ENCODE measurements at places on chromosomes 12 and 14. TPM values are rescaled to one million over a fixed set of nuclear protein-coding genes. Genes with fewer than 3 reads are reported as not detected.

DNA sequence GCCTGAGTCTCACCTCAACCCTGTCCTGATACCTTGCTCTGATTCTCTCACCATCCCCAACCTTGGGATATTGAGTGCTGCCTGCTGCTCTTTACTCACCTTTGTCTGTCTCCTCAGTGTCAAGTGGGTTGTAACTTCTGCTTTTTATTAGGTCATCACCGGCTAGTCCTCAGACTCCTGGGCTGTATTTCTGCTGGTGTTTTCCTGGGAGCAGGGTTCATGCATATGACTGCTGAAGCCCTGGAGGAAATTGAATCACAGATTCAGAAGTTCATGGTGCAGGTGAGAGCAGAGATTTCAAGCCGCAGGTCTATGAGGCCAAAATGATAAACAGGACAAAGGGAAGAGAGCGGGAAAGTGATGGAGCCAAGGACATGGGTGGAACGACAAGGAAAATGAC is 498 bp downstream of the SLC39A2 start:
- H3K4me1 ChIP-seq, result no peaks in the 10 kb centered on the region
- H3K4me3 ChIP-seq, result no peak overlapping the region
- H3K27ac ChIP-seq, result no peak overlapping the region
- H3K27me3 ChIP-seq, result no peaks in the 10 kb centered on the region

Gene PTPRR
- total RNA-seq, result not detected

DNA sequence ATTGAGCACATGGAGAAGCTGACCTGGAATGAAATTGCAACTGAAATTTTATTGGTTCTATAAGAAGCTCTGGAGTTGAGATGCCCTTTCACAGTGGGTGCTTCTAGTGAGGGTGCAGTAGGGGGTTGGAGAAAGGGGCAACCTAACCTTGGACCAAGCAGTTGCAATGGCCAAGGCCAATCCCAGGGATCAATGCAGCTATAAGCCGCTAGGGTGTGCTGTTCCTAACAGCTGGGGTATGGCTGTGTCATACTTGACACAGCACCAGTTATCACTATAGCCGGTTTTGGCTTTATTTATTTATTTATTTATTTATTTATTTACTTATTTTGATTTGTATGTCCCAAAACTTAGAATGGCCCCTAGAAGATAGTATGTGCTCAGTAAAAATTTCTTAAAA is 505.9 kb downstream of the FLRT2 start:
- no peak overlapping the region for H3K4me3 ChIP-seq
- H3K27me3 ChIP-seq, result no peaks in the 10 kb centered on the region
- H3K4me1 ChIP-seq, result no peaks in the 10 kb centered on the region
- H3K27ac ChIP-seq, result no peak overlapping the region
- no peak for DNase-seq

Gene GPR132
- 64.4 TPM for total RNA-seq

- no peak for DNase-seq
- H3K4me3 ChIP-seq, result no peak overlapping the region
- no peak overlapping the region for H3K27ac ChIP-seq
- no peaks in the 10 kb centered on the region for H3K36me3 ChIP-seq
- peaks cover 49% of the 10 kb centered on the region for H3K4me1 ChIP-seq
These were observed 108.5 kb upstream of the MAX start for GRCh38 chr14:65210822-65211182.

DNA sequence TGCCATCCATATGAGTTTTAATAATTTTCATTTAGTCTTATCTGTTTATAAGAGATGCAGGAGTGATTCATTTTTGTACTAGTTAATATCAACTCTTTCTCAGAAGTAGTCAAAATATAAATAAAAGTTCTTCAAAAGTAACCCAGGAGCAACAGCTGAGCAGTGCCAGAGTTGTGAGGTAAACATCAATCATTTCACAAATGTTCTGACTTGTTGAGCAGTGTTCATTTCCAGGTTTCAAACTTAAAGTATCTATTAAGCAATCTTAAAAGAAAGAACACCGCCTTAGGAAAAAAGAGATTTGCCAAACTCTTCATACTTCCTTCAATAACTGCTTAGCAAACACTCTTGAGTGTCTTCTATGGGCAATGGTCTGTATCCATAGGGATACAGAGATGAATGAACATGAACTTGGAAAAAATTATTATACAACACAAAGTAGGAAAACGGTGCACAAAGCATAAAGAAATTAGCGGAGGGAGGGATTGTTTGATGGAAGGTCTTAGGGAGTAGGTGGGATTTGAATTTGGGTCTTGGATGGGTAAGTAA is 41.9 kb upstream of the POC1B start:
- H3K4me3 ChIP-seq, result no peak overlapping the region
- no peaks in the 10 kb centered on the region for H3K36me3 ChIP-seq
- no peaks in the 10 kb centered on the region for H3K4me1 ChIP-seq

DNA sequence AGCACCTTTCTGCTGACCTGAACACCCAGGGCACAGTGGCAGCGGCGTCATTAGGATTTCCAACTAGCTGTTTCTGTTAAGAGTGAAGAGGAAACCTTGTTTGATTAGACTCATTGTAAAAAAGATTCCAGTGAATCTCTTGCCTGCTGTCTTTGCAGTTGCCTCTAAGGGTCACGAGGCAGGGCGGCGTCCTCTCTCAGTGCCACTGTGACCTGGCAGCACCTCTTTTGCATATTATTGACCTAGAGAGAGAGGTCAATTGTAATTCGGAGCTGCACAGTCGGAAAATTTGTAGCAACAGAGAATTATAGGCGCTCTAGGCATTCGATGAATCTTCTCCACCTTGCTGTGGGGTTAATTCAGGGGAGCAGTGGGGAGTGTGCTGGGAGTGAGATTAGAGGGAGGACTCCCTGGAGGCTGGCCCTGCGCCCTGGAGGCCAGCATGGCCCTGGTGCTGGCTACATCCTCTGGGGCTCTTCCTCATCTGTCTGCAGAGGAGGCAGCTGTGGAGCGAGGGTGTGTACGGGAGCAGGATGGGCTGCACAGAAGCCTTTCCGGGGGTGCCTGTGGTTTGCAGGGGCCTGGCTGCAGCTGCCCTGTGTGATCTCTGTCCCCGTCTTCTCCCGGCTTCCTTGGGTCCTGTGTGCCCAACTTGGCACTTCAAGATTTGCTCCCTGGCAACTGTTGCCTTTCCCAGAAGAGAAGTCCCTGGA is 14.3 kb downstream of the PACS2 start:
- DNase-seq, result no peak
- H3K27ac ChIP-seq, result no peak overlapping the region
- no peaks in the 10 kb centered on the region for H3K36me3 ChIP-seq
- H3K4me3 ChIP-seq, result no peak overlapping the region

Gene CRY1
- total RNA-seq, result 77.4 TPM

DNA sequence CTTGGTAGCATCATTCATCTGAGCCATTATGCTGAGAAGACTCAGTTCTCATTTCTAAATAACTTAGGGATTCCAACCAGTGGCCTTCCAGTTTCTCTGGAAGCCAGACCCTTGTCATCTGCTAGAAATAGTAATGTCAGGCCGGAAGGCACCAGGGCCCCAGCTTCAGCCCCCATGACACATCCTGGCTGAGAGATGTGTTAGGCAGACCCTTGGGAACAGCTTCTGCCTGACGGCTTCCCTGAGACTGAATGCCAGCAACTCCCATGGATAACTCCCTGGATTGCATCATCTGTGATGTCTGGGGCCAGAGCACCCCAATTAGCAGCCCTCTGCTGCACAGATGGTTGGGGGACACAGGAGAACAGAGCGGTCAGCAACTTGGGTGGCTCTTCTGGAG is 583.5 kb upstream of the TBX3 start:
- no peaks in the 10 kb centered on the region for H3K36me3 ChIP-seq
- DNase-seq, result no peak
- no peaks in the 10 kb centered on the region for H3K4me1 ChIP-seq
- no peak overlapping the region for H3K4me3 ChIP-seq

GRCh38 chr12:113524495-113524894 is 52.8 kb upstream of the LHX5 start:
- no peak overlapping the region for H3K4me3 ChIP-seq
- H3K4me1 ChIP-seq, result no peaks in the 10 kb centered on the region
- H3K27ac ChIP-seq, result no peak overlapping the region
- H3K27me3 ChIP-seq, result peaks cover 42% of the 10 kb centered on the region

Gene RNU4-1
- 913 TPM for total RNA-seq

DNA sequence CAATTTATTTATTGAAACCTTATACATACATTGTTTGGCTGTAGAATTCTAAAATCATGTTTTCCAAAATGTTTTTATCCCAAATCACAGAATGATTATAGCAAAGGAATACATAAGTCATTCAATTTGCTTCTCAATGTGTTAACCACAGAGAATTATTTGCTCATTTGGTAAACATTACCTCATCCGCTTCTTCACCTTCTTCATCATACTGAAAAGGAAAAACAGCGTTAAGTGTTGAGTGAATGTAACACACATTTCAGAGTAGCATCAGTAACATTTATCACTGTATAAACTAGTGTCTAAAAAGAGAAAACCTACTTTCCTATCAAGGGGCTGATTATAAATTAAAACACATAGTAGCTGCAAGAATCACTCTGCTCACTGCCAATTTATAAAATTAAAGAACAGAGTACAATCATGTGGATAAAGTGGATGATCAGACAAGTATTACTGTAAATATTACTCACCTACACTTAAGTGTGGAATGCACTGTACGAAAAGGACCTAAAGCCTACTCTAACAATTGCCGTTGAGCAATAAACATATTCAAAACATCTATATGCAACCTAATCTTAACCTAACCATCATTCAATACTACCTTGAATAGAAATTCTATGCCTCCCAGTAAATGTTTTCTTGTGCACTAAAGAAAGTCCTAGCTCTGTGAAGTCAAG is 18.1 kb upstream of the PHLDA1 start:
- H3K27me3 ChIP-seq, result no peaks in the 10 kb centered on the region
- no peak overlapping the region for H3K27ac ChIP-seq
- DNase-seq, result no peak
- H3K4me1 ChIP-seq, result no peaks in the 10 kb centered on the region
- H3K36me3 ChIP-seq, result peaks cover 71% of the 10 kb centered on the region

Gene PTCSC3
- total RNA-seq, result not detected

GRCh38 chr12:16148938-16149337 is 128.5 kb downstream of the SLC15A5 start:
- no peak for DNase-seq
- H3K36me3 ChIP-seq, result no peaks in the 10 kb centered on the region
- no peak overlapping the region for H3K4me3 ChIP-seq
- H3K4me1 ChIP-seq, result no peaks in the 10 kb centered on the region
- no peak overlapping the region for H3K27ac ChIP-seq

DNA sequence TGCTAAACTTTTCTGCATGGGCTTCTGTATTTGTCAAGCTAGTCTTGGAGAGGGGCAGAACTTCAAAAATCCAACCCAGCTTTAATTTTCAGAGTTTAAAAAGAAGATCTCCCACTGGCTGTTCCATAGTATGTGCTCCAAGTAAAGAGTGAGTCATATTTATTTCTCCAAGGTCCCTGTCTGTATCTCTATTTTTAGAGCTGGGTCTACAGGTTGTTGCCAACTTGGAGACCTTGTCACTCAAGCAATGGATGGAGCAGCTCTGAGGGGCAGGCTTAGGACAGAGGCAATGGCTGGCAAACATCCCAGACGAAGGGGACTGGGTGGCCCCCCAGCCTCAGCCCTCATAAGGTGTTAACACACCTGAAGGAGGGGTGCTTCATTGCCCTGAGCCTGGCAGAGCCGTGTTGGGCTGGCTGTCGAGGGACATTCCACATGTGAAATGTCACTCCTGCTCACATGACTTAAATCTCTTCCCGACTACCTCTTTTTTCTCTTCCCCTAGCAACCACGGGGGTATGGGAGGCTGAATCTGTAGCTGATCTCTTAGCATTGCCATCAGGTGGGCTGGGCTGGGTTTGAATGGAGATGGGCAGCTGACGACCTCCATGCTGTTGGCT is 103.1 kb downstream of the SMOC1 start:
- H3K4me3 ChIP-seq, result no peak overlapping the region
- H3K27ac ChIP-seq, result no peak overlapping the region
- H3K36me3 ChIP-seq, result no peaks in the 10 kb centered on the region

GRCh38 chr14:27243365-27243764 is 645.5 kb upstream of the NOVA1 start:
- no peaks in the 10 kb centered on the region for H3K4me1 ChIP-seq
- no peaks in the 10 kb centered on the region for H3K27me3 ChIP-seq
- H3K27ac ChIP-seq, result no peak overlapping the region
- H3K4me3 ChIP-seq, result no peak overlapping the region
- no peak for DNase-seq
- no peaks in the 10 kb centered on the region for H3K36me3 ChIP-seq

- H3K27me3 ChIP-seq, result no peaks in the 10 kb centered on the region
- H3K27ac ChIP-seq, result no peak overlapping the region
- no peak for DNase-seq
These were observed 328.4 kb downstream of the DUSP6 start for GRCh38 chr12:89023936-89024335.

DNA sequence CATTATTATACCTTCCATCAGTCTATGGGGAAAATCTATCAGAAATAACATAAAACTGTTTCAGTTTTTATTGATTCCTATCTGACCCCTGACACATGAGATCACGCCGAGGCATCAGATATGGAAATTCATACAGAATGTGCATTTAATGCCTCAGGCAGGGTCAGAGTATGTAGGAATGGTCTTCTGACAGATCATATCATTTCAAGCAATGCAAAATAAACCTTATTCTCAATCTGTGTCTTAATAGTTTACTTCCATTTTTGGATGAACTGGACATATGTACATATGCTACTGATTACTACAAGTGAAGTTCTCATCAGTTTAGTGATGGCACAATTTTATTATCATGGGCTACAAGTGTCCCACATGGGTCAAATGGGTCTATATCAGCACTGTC is 150.0 kb downstream of the ANKS1B start:
- no peaks in the 10 kb centered on the region for H3K36me3 ChIP-seq
- no peak overlapping the region for H3K4me3 ChIP-seq
- DNase-seq, result no peak
- H3K4me1 ChIP-seq, result no peaks in the 10 kb centered on the region
- H3K27me3 ChIP-seq, result no peaks in the 10 kb centered on the region

Measured in CD4-positive, alpha-beta T cell (primary cell).